ENCODE measurements at places on chromosomes 4 and X. TPM values are rescaled to one million over a fixed set of nuclear protein-coding genes. Genes with fewer than 3 reads are reported as not detected.

GRCh38 chrX:103356130-103356798 is at the start of gene TCEAL9:
TSS of gene TCEAL9 (plus strand) at chrX:103356506. CDS start at chrX:103357685, 1,179 bp downstream.
- peaks cover 9% of the 10 kb centered on the region for H3K4me1 ChIP-seq
- DNase-seq: no peak
- no peaks in the 10 kb centered on the region for H3K36me3 ChIP-seq
- H3K27me3 ChIP-seq: peaks cover 4% of the 10 kb centered on the region
- H3K27ac ChIP-seq: no peak within 1 kb of the TSS

DNA sequence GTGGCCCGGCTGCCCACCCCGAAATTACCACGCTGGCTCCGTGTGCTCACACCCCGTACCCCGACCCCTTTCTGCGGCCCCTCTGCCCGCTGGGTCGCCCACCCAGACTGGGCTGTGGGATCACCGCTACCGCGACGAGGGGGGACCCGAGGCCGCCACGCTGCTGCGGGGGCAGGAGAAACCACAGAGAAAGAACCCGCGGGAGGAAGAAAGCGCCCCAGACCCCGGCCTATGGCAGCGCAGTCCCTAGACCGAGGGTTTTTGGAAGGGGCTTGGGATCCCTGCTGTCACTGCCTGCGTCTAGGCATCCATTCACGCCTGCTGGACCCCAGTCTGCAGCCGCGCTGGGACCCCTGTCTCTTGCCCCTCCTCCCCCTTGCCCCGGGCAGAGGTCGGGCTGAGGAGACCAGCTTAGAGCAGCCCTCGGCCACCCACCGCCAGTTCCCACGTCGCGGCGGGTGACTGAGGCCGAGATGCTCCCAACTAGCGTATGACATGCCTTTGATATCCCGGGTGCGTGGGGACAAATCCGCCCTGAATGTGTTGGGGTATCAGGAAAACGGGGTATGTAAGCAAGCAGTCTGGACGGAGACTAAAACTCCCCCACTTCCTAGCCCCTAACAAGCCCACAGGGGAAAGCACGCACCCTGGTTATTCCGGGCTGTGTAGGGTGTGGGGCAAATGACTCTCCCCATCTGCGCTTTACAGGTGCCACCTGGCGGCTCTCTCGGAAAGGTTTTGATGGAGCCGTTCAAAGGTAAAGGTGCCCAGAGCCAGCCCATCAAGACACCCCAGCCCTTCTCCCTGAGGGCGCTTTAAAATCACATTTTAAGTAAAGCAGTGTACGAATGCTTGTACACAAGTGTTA is 862 bp upstream of the INPP4B start:
- peaks cover 22% of the 10 kb centered on the region for H3K27me3 ChIP-seq
- peak overlapping the region; percentile 80 for H3K27ac ChIP-seq
- H3K4me3 ChIP-seq: peak overlapping the region; percentile 89
- H3K4me1 ChIP-seq: peaks cover 18% of the 10 kb centered on the region
- peak; percentile 60 for DNase-seq

GRCh38 chr4:17029432-17029831 is 131.0 kb upstream of the LDB2 start:
- no peak overlapping the region for H3K27ac ChIP-seq
- H3K27me3 ChIP-seq: no peaks in the 10 kb centered on the region
- H3K36me3 ChIP-seq: peaks cover 2% of the 10 kb centered on the region

DNA sequence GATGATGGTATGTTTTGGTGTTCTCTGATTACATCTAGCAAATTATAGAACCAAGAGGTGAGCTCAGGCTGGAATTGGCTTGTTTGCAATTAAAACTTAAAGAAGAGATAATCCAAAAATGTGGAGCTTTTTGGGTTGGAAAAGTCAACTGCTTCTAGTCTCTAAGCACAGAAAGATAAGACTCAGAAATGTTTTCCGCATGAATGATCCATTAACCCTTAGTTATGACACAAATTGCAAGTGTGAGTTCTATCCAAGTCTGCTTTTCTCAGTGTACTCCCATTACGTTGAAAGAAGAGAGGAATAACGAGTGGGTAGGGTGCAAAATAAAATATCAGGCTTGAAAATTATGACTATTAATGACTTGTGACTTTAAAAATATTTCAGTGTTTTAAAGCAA is 38.5 kb downstream of the HPGD start:
- H3K36me3 ChIP-seq: no peaks in the 10 kb centered on the region
- DNase-seq: no peak
- H3K4me3 ChIP-seq: no peak overlapping the region
- no peak overlapping the region for H3K27ac ChIP-seq
- H3K27me3 ChIP-seq: peaks cover 9% of the 10 kb centered on the region
- no peaks in the 10 kb centered on the region for H3K4me1 ChIP-seq

GRCh38 chrX:154987940-154988339 is 34.6 kb downstream of the F8 start:
- no peak overlapping the region for H3K27ac ChIP-seq
- no peak overlapping the region for H3K4me3 ChIP-seq
- H3K4me1 ChIP-seq: peaks cover 18% of the 10 kb centered on the region
- DNase-seq: no peak

GRCh38 chr4:47945930-47946726 is 31.7 kb upstream of the NFXL1 start:
- no peaks in the 10 kb centered on the region for H3K27me3 ChIP-seq
- no peaks in the 10 kb centered on the region for H3K4me1 ChIP-seq
- no peak overlapping the region for H3K4me3 ChIP-seq
- DNase-seq: no peak

DNA sequence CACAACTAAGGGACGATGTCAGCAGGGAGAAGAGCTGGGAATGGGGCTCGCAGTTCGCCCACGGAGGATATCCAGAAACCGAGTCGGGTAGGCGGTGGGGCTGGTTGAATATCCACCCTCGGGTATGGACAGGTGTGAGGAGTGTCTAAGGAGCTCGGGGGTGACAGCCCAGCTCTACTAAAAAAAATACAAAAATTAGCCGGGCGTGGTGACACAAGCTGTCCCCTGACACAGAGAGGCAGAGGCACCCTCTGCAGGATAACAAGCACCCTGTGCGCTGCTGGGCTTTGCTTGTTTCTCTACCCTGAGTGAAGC is 12.2 kb upstream of the ASMTL start:
- H3K4me1 ChIP-seq: peaks cover 75% of the 10 kb centered on the region
- peak overlapping the region; percentile 77 for H3K4me3 ChIP-seq
- no peak for DNase-seq
- H3K27ac ChIP-seq: peak overlapping the region; percentile 90

- no peak overlapping the region for H3K27ac ChIP-seq
- H3K4me3 ChIP-seq: no peak overlapping the region
- H3K27me3 ChIP-seq: no peaks in the 10 kb centered on the region
- DNase-seq: no peak
- H3K36me3 ChIP-seq: no peaks in the 10 kb centered on the region
- H3K4me1 ChIP-seq: peaks cover 10% of the 10 kb centered on the region
These were observed 49.6 kb downstream of the LAMP2 start for GRCh38 chrX:120419463-120419862.

- no peak overlapping the region for H3K27ac ChIP-seq
- DNase-seq: no peak
- peaks cover 1% of the 10 kb centered on the region for H3K27me3 ChIP-seq
- no peak overlapping the region for H3K4me3 ChIP-seq
- no peaks in the 10 kb centered on the region for H3K36me3 ChIP-seq
These were observed 67.2 kb upstream of the RASGEF1B start for GRCh38 chr4:81538716-81539427.

GRCh38 chr4:7153711-7154110 is 38.6 kb upstream of the SORCS2 start:
- no peaks in the 10 kb centered on the region for H3K36me3 ChIP-seq
- H3K27me3 ChIP-seq: peaks cover 13% of the 10 kb centered on the region
- no peaks in the 10 kb centered on the region for H3K4me1 ChIP-seq
- no peak for DNase-seq

GRCh38 chr4:84708406-84709135 is 125.6 kb downstream of the CDS1 start:
- H3K27me3 ChIP-seq: no peaks in the 10 kb centered on the region
- H3K4me1 ChIP-seq: no peaks in the 10 kb centered on the region
- H3K36me3 ChIP-seq: no peaks in the 10 kb centered on the region
- DNase-seq: no peak
- no peak overlapping the region for H3K4me3 ChIP-seq
- no peak overlapping the region for H3K27ac ChIP-seq

GRCh38 chr4:159367781-159368080 is 264.9 kb downstream of the RAPGEF2 start:
- no peak overlapping the region for H3K27ac ChIP-seq
- peaks cover 2% of the 10 kb centered on the region for H3K36me3 ChIP-seq
- H3K27me3 ChIP-seq: peaks cover 12% of the 10 kb centered on the region
- H3K4me1 ChIP-seq: peaks cover 5% of the 10 kb centered on the region
- DNase-seq: no peak

- H3K36me3 ChIP-seq: peaks cover 2% of the 10 kb centered on the region
- H3K4me3 ChIP-seq: no peak overlapping the region
- DNase-seq: no peak
- H3K27me3 ChIP-seq: no peaks in the 10 kb centered on the region
- H3K4me1 ChIP-seq: no peaks in the 10 kb centered on the region
These were observed 61.0 kb downstream of the ENOPH1 start for GRCh38 chr4:82491251-82491960.

DNA sequence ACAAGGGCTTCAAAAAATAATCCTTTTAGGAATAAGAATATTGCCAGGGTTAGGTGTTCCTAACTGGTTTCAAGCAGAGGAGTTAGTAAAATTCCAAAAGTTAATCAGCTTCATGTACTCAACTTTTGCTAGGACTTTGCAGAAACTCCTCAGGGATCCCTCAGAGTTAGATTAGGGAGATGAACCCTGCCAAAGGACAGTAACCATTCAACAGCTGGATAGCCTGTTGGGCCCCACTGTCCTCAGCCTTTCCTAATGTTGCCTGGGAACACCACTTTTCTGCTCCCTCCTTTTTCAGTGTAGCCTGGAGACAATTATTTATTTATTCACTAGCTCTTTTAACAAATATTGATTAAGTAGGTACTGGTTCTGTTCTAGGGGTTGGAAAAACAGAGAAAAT is 53.8 kb downstream of the NFKB1 start:
- H3K4me1 ChIP-seq: peaks cover 56% of the 10 kb centered on the region
- H3K4me3 ChIP-seq: no peak overlapping the region
- no peaks in the 10 kb centered on the region for H3K27me3 ChIP-seq
- DNase-seq: no peak
- no peak overlapping the region for H3K27ac ChIP-seq
- H3K36me3 ChIP-seq: peaks cover 32% of the 10 kb centered on the region

DNA sequence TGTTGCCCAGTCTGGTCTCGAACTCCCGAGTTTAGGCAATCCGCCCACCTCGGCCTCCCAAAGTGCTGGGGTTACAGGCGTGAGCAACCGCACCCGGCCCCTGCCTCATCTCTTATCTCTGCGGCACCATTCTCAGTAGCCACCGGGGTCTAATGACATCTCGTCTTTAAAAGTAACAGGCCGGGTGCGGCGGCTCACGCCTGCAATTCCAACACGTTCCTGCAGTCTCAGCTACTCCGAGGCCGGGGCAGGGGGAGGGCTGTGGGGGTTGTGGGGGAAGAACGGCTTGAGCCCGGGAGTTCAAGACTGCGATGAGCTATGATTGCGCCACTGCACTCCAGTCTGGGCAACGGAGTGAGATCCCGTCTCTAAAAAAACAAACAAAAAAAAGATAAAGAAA is 28.8 kb downstream of the ING2 start:
- H3K27ac ChIP-seq: no peak overlapping the region
- H3K4me3 ChIP-seq: no peak overlapping the region
- no peak for DNase-seq
- H3K27me3 ChIP-seq: peaks cover 16% of the 10 kb centered on the region

Gene CNGA1
- total RNA-seq: not detected

Gene DOK7
- not detected for total RNA-seq

Gene PCDH10
- total RNA-seq: not detected

Gene SLC2A9
- 4.5 TPM for total RNA-seq

Gene ESX1
- total RNA-seq: not detected

Gene PRR27
- not detected for total RNA-seq

Gene GCNA
- total RNA-seq: 4.3 TPM

Gene SPACA5
- not detected for total RNA-seq

Measured in activated T-helper 1 cell treated with anti-CD3 and anti-CD28 coated beads, Interleukin-12 subunit alpha, Interleukin-12 subunit beta, Interleukin-2, Interleukin-4 antibody, amounts not matched to agents 30 ng/mL and 10 ng/mL and 1 ng/mL, durations not matched to agents 14 hours and 24 hours and 36 hours (primary cell).